HL-60 (cell line): ENCODE measurements at places on chromosomes 3 and 15.

- no peak for DNase-seq
These were observed 3.2 kb downstream of the PODXL2 start for GRCh38 chr3:127632035-127632820.

DNA sequence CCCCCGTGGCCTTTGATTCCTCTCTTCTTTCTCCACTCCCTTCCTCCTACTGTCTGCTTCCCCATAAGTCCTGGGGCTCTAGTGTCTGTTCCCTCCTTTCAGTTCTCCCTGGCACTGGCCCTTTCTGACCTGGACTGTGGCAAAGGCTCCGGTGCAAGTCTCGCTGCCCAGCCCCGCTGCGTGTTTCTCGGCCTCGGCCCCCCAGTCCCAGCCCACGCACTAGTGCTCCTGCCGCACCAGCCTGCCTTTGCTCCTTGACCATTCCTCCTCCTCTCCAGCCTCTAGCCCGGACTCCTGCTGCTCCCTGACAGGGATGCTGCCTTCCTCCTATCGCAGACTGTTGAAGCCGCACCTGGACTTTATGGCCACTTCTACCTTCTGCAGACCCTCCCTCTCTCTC is 2.1 kb downstream of the TM6SF1 start:
- DNase-seq: no peak

DNA sequence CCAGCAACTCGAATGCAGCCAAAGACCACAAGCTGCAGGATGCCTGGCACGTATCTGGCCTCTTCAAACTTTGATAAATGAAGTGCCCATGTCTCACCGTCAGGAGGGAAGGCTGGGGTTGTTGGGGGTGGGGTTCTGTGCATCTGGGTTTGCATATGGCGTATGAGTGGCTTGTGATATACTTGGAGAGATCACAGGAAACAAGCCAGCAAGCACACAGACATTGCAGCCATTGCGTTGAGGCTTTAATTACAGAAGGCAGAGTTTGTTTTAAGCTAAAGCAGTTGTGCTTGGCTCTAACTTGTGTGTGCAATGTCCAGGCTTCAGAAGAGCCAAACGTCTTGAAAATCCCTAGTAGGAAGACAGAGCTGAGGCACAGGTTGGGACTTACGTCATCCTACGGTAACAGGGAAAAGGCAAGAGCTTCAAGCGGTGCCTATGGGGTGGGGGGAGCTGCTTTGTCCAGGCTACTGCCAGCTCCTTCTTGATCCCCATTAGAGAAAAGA is 109.2 kb downstream of the ASB7 start:
- DNase-seq: no peak

- peak; percentile 76 for DNase-seq
These were observed 566.3 kb downstream of the NR2F2 start for GRCh38 chr15:96896766-96897165.

- no peak for DNase-seq
These were observed 139.6 kb downstream of the RBPMS2 start for GRCh38 chr15:64635499-64636495.

DNA sequence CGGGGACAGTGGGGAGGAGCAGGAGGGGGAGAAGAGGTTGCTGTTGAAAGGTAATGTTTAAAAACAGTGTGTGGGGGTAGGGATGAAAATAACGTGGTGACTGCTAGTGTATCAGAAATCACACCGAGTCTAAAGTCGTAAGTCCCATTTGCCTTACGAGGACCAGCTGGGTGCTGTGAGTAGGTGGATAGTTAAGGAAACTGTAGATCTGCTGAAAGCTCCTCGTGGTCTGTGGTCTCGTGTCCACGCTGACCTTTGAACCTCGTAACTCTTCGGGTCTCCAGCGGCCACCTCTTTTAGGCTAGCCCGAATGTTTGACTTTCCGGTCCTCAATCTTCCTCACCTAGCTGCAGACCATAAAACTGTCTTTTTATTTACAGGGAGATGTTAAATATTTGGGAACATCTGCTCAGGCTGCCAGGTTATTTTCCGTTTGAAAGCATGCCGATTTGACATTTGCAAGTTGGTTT is 29.3 kb upstream of the ST3GAL6 start:
- DNase-seq: no peak

- peak; percentile 40 for DNase-seq
These were observed at the start of gene SPINT1 for GRCh38 chr15:40843885-40844695. Gene SPINT1, plus strand, starts transcription at chr15:40844048. Its CDS starts 507 bp downstream, at chr15:40844555.

- peak; percentile 35 for DNase-seq
These were observed 18.1 kb upstream of the AGBL1 start for GRCh38 chr15:86061581-86061980.

DNA sequence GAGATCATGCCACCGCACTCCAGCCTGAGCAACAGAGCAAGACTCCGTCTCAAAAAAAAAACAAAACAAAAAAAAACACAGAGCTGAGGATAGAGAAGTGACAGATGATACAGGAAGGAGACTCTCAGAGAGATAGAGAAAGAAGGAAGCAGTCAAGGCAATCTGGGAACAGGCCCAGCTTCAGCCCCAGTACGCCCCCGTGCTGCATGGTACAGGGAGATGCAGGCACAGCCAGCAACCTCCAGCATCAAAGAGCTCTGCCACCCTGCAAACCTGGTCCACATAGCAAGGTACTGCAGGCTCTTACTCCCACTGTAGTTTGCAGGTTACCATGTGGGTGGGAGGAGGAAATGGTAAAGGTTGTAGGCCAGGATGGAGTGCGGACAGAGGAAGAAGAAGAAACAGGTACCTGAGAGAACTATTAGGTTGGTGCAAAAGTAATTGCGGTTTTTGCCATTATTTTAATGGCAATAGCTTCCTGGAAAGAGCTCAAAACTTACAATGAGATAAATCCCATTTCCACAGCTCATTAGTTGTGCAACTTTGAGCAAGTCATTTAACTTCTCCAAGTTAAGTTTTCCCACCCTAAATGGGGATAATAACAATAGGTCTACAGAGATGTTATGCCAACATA is 253.0 kb downstream of the ARRDC4 start:
- DNase-seq: no peak

- no peak for DNase-seq
These were observed 30.7 kb upstream of the SNRK start for GRCh38 chr3:43255662-43256061.

DNA sequence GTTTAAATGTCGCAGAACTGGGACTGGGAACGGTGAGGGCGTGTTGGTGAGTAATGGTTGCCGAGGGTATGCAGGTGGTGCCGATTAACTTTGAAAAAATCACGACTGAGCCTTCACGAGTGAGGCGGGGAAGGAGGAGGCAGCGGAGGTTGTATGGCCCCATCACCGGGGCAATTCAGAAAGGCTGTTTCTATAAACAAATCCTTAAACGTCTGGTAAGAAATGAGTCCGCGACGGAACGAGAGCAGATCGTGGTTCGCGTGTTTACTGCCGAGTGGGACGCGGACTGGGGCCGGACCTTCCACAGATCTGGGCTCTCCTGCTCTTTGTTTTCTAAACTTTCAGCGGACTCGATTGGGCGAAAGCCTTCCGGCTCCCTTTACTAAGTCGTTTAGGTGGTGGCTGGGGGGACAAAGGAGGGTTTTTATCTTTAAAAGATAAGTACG is 2.7 kb downstream of the IGF1R start:
- no peak for DNase-seq

- no peak for DNase-seq
These were observed 95.1 kb downstream of the TP63 start for GRCh38 chr3:189726277-189726676.

DNA sequence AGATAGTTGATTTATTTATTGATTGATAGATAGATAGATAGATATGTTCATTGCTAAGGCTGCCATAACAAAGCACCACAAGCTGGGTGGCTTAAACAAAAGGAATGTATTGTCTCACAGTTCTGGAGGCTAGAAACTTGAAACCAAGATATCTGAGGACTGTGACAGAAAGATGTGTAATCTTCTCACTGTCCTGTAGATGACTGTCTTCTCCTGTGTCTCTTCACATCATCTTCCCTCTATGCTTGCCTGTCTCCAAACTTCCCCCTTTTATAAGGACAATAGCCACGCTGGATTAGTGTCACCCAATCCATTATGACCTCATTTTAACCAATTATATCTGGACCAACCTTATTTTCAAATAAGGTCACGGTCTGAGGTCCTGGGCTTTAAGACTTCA is 40.9 kb downstream of the GNB4 start:
- DNase-seq: no peak

DNA sequence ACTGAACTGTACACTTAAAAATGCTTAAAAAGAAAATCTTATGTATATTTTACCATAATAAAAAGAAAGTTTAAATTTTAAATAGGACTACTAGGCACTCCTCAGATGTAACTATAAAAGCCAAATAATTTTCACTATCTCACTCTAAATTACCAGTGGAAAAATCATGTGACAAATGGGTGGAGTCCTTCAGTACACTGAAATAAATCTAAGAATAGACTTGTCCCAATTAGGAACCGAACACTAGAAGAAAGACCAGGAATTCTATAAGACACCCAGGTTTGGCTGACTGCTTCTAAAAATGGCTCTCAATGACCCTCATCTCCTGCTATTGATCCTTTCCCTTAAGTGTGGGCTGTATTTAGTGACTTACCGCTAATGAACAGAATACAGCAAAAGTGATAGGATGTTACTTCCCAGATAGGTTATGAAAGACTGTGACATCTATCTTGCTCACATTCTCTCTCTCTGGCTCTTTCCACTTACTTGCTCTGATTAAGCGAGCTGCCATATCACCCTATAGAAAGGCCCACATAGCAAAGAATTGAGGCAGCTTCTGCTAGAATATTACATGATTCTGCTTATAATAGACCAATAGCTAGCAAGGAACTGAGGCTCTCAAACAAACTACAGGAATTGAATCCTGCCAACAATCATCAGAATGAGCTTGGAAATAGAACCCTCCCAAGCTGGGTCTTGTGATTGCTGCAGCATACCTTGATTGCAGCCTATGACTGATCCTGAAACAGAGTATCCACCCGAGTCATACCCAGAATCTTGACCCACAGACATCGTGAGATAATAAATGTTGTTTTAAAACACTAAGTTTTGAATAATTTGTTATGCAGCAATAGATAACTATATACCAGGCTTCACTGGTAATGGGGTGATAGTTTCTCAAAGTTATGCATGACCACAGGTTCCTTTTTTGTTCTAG is 16.9 kb downstream of the TTBK2 start:
- no peak for DNase-seq

DNA sequence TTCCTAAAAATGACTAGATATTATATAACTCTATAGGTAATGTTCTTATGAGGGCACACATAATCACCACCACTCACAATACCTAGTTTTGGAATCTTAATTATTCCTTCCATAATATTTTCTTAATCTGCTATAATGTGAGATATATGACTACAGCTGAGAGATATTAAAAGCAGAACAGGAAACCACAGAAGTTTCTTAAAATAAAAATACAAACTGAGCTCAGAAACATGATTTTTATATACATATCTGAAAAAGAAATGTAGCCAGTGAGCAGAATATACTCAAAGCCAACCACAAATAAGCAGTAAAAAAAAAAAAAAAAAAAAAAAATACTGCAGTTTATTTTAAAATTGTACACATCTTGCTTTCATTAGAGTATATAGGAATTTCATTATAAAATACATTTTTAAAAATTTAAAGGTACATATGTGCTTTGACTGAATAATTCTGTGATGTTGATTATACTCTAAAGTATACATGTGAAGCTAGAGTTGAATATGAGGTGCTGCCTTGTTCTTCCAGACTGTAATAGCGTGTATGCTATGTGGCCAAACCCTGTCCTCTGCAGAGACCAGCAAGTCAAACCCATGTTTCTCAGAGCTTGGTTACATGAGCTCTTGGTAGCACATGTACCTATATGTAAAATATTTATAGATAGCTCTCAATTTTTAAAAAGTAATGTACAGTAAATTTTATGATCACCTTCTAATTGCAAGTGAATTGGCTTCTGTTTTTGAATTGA is 175.0 kb downstream of the UBE2E2 start:
- no peak for DNase-seq

- DNase-seq: no peak
These were observed 313.9 kb upstream of the SATB1 start for GRCh38 chr3:18739099-18739433.

GRCh38 chr3:119184796-119185570 is 11.6 kb downstream of the UPK1B start:
- DNase-seq: no peak

- DNase-seq: no peak
These were observed 336.9 kb upstream of the UMPS start for GRCh38 chr3:124393340-124393739.

- no peak for DNase-seq
These were observed 21.4 kb upstream of the PIAS1 start for GRCh38 chr15:68032672-68033071.

- no peak for DNase-seq
These were observed 82.8 kb downstream of the PPARG start for GRCh38 chr3:12371525-12372140.

DNA sequence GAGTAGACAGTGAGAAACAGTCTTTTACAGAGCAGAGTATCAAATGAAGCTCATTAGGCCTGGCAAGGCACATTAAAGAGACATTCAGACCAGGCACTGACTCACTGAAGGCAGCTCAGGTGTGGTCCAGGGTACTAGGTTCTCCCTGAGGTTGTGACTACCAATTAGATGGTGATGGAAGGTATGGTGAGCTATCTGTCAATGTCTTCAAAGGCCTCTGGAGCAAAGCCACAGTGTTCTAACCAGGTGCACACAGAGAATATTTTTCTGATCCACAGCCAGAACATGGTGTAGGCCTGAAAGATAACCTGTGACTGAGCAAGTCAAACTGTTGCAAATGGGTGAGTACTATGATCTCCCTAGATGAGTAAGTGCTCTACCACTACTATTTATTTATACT is 51.5 kb downstream of the EOMES start:
- DNase-seq: no peak

DNA sequence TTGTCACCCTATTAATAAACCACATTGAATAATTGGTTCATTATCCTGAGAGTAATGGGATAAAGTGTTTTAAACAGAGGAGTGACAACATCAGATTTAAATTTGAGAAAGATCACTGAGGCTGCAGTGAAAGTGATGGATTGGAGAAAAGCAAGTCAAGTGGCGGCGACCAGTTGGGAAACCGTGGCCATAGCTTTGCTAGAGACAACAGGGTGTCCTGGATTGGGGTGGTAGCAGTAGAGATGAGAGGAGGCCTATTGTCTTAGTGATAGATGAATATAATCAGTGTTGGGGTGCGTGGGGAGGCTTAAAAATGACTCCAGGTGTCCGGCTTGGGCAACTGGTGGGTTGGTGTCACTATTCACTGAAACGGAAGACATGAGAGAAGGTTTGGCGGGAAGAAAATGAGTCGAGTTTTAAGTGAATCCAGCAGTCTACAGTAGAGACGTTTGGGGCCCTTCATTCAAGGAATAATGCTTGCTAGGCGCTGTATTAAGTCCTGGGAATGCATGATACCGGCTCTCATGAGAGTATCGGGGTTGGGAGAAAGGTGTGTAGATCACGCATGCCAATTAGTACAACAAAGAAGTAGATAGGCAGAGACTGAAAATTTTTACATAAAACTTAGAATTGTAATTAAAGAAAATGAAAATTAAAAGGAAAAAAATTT is 819 bp downstream of the NEK4 start:
- no peak for DNase-seq

- no peak for DNase-seq
These were observed 794.0 kb upstream of the CFAP20DC start for GRCh38 chr3:59843821-59844220.
